CD4-positive, alpha-beta T cell treated with Interleukin-1 beta for 1 hour (primary cell): ENCODE measurements at places on chromosomes 1 and 21.

- no peak for DNase-seq
Measured at GRCh38 chr1:38609166-38610025, 250.2 kb downstream of the RRAGC start.

GRCh38 chr1:241479294-241479693, 40.3 kb downstream of the FH start:
- no peak for DNase-seq

GRCh38 chr1:119006406-119007279, 18.5 kb upstream of the TBX15 start:
- no peak for DNase-seq

DNA sequence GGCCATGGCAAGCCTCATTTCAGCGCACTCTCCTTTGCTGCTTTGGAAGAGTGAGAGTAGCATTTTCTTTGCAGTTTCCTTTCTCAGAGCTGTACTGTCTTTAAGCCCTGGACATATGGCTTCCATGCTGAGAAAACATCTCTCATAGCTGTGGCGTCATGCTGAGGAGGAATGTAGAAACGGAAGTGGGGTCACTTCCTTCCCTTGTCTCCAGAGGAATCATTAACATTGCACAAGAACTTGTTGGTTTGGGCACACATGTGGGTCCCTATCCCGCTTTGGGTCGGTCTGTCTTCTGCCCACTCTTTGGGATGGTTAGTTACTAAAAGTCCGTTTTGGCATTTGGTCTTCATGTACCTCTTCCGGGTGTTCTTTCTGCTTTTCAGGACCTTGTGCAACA, 5.6 kb downstream of the MFN2 start:
- no peak for DNase-seq

DNA sequence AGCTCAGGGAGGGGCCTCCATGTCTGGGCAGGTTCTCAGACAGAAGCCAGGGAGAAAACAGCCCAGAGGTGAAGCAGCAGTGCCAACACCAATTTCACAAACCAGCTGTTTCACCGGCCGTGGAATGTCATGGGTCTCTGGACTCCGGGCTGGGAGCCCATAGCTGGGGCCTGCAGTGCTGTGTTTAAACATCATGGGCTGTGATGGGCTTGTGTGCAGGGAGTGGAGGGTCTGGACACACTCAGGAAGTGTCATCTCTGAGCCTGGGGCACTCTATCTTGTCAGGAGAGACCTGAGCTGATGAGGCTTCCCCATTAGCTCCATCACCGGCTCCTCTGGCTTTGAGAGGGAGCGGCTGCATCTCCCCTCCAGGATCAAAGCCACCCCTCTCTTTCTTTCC, 173.6 kb upstream of the IGSF21 start:
- no peak for DNase-seq

GRCh38 chr21:37251294-37251634, 15.9 kb downstream of the VPS26C start:
- DNase-seq, result no peak

DNA sequence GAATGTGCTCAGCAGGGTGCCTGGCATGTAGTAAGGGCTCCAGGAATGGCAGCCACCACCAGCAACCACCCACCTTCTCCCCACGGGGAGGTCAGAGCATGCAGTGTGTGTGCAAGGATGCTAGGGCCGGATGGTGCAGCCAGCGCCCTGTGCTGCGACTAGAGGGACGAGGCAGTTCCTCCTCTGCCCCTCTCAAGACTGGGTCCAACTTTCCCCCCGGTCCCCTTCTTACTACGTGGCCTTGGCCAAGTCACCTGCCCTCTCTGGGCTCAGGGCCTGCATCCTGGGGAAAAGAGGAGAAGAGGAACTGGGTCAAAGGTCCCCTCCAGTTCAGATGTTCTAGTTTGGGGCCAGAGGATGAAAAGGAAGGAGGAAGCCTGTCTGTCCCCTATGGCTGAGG, 71.6 kb upstream of the TARDBP start:
- no peak for DNase-seq
